ENCODE measurements at places on chromosomes 6 and 20.
A peak's percentile ranks its signal among the peaks of the same experiment; 100 is the strongest.

DNA sequence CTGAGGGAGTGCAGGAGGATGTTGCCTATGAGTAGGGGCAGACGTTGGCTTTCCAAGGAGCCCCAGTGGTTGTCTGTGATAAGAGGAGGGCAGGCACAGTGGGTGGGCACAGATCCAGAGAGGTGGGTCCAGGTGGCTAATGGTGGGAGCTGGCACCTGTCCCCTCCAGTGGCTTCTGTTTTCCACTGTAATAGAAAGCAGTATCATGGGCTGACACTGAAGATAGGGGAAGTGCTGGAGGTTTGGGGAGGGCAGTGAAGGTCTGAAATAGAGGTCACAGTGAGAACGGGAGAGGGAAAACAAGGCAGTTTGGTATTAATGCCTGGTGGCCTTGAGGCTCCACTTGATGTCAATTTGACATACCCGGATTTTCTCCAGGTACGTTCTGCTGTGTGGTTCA is 10.5 kb upstream of the TXNDC5 start:
- no peak for DNase-seq

DNA sequence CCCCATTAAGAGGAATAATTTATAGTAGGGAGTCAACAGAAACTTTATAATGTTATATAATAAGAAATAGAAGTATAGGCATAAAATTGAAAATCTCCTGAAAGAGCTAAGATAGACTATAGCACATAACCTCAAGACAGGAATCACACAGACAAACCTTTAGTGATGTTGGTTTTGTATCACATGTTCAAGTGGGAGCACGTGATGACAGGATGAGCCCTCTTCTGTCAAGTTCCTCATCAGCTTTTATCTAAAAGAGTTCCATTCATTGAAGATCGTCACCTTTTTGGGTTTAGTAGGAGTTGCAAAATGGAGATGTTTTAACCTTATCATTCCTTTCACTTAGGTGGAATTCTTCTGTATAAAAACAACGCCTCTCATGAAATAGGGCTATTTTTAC is 127.0 kb downstream of the MCHR2 start:
- no peak for DNase-seq

GRCh38 chr6:70345619-70346018 is 42.7 kb upstream of the COL9A1 start:
- DNase-seq, result no peak

- DNase-seq, result no peak
Measured at GRCh38 chr6:139939189-139939979, 564.9 kb upstream of the CITED2 start.

GRCh38 chr20:38585404-38586180 is 4.6 kb downstream of the ADIG start:
- no peak for DNase-seq

DNA sequence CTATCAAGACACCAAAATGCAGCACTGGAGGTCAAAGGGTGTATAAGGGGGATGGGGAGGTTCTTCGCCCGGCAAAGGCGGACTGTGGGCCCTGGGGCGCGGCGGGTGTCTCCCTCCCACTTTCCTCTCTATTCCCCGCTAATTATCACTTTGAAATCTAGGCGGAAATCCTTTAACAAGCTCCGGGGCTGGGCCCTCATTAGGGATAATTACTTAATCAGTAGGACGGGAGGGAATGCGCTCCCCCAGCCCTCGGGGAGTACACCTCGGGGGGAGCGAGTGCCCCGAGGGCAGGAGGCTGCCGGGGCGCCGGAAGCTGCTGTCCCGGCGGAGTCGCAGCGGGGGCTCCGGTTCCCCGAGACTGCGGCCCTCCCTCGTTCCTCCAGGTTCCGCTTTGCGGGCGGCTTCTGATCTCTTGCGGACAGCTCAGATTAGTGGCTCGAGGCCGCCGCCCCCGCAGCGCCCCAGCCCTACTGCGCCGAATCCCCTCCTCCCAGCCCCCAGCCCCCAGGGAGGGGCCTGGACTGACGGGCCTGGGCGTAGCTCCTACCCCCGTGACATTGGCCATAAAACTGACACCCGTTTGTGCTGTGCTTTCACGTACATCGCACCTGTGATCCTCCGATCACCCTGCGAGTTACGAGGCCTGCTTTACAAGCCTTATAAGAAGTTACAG is 14.7 kb downstream of the MUCL3 start:
- DNase-seq, result peak; percentile 78

GRCh38 chr6:108779536-108780275 is 68.5 kb upstream of the ARMC2 start:
- DNase-seq, result no peak

All from stimulated activated CD4-positive, alpha-beta T cell treated with anti-CD3 and anti-CD28 coated beads, Interleukin-12 subunit alpha, Interleukin-12 subunit beta, amount 100 ng/mL, for 24 hours (primary cell).